Stimulated activated CD4-positive, alpha-beta T cell treated with anti-CD3 and anti-CD28 coated beads, Interleukin-4, amount 100 ng/mL, for 24 hours (primary cell): ENCODE measurements at places on chromosomes 5 and 9.

- no peak for DNase-seq
Measured at GRCh38 chr5:3602785-3603502, 7.3 kb downstream of the IRX1 start.

DNA sequence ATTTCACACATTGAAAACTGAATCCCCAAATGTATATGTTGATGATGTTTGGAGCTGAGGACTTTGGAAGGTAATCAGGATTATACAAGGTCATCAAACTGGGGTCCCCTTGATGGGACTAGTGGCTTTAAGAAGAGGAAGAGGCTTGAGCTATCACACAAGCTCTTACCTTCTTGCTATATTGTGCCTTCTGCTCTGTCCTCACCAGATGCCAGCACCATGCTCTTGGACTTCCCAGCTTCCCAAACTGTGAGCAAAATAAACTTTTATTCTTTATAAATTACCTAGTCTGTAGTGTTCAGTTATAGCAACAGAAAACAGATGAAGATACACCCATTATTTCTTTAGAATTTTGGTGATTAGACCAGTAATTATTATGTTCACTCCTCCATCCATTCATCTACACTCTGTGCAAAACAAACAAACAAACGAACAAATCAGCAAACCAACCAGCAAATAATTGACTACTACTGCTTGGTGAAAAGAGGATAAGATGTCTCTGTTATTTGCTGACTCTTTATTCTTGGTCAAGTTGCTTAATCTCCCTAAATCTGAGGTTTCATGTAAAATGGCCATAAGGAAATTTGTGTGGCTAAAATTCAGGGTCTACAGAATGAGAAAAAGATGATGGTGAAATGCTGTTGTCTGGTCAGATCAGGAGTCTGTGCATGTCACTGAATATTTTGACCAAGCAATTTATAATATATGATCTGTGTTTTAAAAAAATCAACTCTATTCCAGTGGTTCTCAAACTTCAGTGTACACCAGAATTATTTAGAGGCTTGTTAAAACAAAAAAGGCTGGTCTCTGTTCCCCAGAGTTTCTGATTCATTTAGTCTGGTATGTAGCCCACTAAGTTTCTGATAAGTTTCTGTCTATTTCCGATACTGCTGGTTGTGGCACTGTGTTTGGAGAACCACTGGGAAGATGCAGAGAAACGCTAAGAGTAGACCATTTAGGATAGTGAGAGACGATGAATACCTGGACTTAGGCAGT lies 854.1 kb downstream of the MAT2B start:
- DNase-seq = no peak

GRCh38 chr5:149605354-149605997 lies 24.2 kb downstream of the ARHGEF37 start:
- no peak for DNase-seq

DNA sequence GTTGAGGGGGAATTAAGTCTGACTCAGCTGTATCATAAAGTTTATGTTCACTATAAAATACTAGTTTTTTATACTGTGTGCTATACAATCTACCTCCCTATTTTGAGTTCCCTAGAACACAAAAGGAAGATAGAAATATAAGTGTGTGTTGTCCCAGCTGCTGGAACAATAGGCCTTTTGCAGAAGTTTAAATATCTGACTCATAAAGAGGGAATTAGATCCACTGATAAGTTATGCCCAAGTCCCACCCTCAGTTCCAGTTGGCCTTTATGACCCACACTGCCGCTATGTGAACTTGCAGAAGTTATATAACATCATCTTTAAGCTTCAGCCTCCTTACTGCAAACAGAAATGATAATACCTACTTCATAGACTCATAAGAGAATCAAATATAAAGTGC lies 88.5 kb upstream of the DAB2 start:
- DNase-seq = no peak

DNA sequence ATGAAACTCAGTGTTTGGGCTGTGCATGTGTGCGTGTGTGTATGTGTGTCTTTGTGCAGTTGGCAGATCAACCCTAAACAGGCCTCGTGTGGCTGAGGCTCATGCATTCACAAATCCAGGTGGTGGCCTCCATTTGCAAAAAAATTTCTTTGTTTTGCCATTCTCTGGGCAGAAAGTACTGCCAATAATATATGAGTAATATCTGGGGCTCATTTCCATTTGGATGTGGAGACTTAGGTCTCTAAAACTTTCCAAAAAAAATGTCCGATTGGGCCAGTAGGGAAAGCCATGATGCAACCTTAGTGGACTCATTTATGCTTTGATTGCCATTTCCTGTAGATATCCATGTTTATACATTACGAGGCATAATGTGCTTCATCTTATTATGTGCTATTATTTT lies 77.9 kb upstream of the RPS23 start:
- DNase-seq = no peak

GRCh38 chr5:131285703-131286399 lies 22.0 kb downstream of the CDC42SE2 start:
- DNase-seq = no peak

DNA sequence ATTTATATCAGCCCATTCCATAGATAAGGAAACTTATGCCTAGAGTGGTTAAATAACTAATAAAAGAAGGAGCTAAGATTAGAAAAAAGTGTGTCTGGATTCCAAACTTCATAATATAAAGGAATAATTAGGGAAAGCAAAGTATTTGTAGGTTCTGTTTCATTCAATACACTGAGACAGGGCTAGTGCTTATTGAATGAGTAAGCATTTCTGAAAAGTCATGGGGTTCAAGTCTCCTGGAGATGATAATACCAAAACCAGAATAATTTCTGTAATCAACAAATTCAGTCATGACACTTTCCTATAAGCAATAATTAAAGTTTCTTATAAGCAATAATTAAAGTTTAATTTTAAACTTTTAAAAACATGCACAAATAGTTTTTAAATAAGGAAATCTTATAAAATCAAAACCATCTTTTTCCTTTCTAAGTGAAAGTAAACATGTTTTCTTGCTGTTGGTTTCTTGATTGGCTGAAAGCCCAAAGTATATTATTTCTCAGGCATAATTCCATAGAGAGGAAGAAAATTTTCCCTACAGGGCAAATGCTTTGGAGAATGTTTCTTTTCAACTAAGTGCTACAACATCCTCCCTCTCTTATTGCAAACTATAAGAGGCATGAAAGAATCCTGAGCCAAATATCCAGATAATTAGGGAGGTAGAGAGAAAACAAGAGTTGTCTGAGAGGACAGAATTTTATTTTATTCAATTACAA lies 510.2 kb downstream of the PRELID2 start:
- no peak for DNase-seq

DNA sequence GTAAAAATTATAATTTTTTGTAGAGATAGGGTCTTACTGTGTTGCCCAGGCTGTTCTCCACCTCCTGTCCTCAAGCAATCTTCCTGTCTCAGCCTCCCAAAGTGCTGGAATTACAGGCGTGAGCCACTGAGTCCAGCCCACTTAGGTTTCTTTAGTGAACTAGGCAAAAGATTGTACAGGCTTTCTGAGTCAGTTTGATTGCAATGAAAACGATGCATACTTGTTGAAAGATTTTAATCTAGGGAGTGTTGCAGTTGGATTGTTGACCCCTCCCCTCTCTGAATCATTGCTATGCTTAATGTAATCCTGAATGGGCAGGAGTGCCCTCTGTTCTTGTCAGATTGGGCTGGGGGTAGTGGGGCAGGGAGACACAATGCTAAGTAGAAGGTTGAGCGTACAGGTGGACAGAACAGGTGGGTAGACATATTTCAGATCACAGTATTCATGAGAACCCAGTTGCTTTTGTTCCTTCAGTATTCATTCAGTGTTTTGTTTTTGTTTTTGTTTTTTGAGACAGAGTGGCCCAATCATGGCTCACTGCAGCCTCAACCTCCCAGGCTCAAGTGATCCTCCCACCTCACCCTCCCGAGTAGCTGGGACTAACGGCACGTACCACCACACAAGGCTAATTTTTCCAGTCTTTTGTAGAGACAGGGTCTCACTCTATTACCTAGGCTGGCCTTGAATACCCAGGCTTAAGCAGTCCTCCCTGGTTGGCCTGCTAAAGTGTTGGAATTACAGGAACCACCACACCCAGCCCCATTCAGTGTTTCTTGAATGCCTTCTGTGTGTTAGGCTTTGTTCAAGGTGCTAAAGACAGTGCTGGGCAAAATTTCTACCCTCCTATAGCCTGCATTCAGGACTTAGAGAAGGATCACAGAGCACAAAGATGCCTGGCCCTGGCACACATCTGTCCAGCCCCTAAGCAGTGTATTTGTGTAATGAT lies 70.1 kb downstream of the KIAA1958 start:
- no peak for DNase-seq

- no peak for DNase-seq
Measured at GRCh38 chr9:118457171-118458000, 753.2 kb downstream of the TLR4 start.
